Cardiac septum (tissue), 1 donor: ENCODE measurements at places on chromosomes 1 and 21.

DNA sequence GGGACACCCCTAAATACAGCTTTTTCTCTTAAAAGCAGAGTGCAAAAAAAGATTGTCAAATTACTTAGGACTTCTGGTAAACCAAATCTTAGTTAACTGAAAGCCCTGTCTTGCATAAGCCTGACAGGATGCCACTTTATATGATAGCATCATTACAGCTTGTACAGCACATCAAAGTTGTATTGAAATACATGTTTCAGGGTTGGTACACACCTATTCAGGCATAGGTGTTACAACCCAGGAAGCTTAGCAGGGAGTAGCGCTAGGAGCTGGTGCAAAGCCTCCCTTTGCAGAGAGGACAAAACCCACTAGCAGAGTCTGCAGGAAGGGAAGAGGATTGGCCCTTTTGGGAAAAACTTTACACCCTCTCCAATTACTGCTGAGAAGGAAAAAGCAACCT lies 258.9 kb upstream of the SGIP1 start:
- no peak for DNase-seq

DNA sequence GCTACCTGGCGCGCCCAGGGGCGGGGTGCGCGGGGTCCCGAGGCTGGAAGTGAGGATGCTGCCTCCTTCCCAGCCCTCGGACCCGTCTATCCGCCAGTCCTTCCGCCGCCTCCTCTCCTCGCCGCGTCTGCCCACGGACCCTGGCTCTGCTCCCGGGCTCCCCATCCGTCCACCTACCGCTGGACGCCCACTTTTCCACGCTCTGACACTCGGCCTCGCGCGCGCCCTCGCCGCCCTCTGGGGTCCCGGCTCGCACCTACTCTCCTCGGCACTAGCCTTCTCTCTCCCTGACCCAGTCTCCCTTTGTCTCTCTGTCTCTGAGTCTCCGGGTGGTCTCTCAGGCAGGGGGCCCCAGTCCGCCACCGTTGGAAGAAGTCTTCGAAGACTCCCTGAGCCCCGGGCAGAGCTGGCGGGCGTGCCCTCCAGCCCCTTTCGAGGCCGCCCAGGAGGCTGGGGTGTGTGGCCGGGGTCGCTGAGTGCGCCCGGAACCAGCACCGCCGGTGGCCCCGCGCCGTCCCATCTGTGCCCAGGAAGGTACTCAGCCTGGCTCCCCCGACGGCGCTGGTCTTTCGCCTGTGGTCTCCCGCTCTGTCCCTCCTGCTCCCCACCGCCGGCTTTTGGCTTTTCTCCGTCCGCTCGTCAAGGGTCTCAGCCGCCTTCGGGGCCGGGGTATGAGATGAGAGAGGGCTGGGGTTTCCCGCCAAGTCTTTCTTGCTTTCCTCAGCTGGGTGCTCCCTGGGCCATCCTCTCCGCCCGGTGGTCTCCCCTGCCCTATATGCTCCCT lies 610 bp downstream of the DRAXIN start:
- no peak for DNase-seq

DNA sequence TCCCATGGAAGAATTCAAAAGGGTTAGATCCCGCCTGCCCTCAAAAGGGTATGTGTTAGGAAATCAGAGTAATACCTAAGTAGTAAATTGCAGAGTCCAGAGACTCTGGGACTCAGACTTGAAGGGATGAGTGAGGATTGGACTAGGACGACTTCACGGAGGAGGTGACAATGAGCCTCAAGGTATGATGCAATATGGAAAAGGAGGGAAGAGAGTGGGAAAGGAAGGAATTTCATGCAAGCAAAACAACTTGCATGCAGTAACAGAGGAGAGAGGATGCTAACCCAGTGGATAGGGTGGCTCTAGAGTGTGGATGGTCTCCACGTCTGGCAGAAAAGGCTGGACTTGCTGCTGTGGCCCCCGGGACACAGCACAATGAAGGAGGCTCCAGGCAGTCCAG lies 4.8 kb downstream of the CAPN2 start:
- DNase-seq, result no peak

DNA sequence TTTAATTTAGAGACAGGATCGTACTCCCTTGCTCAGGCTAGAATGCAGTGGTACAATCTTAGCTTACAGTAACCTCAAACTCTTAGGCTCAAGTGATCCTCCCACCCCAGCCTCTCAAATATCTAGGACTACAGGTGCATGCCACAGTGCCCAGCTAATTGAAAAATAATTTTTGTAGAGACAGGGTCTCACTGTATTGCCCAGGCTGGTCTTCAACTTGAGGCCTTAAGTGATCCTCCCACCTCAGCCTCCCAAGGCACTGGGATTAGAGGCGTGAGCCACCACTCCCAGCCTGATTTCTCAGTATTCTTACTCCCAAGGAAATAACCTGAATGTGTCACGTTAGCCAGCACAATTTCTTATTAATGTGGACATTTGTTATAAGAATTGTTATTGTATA lies 9.8 kb downstream of the RLF start:
- no peak for DNase-seq

- no peak for DNase-seq
These were observed 8.1 kb upstream of the ADCY10 start for GRCh38 chr1:167922023-167922422.

DNA sequence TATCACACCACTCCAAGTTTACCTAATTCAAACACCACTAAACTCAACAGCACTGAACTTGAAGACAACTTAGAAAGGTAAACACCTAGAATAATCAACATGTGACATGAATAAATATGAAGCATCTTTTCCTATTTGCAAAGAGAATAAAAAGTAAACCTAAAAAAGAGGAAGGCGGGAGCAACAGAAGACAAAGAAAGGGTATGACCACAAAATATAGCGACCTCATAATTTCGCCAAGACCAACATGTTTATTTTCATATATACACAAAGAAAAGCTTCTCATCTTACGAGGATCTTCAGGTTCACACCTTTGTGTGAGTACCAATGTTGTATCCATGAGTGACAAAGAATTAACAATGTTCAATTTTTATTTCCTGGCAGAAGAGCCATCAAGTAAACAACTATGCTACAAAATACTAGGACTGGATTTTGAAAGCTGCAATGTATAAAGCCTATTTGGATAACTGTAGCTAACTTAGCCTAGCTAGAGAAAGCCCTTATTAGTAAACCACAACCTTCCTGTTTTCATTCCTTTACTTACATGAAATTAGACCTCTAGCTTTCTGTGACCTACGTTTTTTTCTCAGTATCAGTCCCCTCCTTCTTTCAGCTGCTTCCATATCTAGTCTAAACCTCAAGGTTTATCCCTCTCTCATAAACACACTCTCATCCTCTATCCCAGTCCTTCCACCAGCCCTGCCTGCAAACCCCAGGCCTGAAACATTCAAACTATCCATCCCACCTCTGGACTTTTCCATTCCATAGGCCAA lies 21.3 kb upstream of the PHTF1 start:
- DNase-seq, result no peak

- DNase-seq, result no peak
These were observed 245.3 kb upstream of the CSF3R start for GRCh38 chr1:36728051-36728450.

DNA sequence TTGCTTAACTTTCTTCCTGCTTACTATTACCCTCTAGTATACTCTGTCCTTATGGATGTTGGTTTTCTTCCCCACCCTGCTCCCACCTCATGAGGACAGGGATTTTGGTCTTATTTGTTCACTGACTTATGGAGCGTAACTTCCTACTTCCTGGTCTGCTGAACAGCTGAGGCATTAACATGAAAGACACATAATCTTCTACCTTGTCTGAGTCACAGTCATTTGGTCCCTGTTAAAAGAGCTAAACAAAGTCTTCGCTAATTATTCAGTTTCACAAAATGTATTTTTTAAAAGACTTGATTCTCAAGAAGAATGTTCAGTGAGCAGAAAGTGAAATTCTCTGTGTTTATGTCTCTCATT lies 18.5 kb downstream of the RNASEL start:
- DNase-seq, result no peak

DNA sequence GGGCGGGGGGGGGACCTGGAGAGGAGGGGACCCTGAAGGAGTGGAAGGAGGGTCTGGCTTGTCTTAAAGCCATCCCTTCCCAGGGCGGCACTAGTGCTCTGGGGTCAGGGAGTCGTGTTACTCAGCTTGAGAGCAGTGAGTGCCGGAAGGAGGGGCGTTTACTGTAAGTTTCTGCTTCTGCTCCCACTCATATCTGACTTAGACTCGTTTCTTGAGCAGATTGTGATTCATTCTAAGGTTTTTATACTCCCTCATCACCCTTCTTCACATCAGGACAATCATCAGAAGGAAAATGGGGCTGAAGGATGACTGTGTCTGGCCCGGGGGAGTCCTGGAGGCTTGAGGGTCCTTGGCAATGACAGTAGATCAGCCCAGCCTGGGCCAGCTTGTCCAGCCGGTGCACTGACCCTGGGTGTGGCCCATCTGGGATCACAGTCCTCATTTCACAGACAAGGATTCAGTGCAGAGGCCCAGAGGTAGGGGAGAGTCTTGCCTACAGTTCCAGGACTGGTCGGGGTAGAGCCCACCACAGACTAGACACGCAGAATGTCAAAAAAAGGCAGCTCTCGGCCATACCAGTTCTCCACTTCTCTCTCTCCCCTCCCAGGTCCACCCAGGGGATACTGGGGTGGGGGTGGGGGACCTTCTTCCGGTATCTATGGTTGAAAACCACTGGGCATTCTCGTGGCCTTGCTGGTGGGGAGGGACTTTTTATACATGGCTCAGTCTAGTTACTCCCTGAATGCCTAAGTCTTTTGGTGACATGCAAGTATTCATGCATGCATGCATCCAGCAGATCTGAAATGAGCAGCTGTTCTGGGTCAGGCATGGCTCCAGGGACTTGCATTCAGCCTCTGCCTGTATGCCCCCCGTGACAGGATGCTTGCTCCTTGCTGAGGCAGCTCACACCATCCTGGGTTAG lies 5.1 kb downstream of the TNFRSF8 start:
- no peak for DNase-seq

GRCh38 chr21:27772816-27773215 lies 805.9 kb upstream of the ADAMTS5 start:
- no peak for DNase-seq

DNA sequence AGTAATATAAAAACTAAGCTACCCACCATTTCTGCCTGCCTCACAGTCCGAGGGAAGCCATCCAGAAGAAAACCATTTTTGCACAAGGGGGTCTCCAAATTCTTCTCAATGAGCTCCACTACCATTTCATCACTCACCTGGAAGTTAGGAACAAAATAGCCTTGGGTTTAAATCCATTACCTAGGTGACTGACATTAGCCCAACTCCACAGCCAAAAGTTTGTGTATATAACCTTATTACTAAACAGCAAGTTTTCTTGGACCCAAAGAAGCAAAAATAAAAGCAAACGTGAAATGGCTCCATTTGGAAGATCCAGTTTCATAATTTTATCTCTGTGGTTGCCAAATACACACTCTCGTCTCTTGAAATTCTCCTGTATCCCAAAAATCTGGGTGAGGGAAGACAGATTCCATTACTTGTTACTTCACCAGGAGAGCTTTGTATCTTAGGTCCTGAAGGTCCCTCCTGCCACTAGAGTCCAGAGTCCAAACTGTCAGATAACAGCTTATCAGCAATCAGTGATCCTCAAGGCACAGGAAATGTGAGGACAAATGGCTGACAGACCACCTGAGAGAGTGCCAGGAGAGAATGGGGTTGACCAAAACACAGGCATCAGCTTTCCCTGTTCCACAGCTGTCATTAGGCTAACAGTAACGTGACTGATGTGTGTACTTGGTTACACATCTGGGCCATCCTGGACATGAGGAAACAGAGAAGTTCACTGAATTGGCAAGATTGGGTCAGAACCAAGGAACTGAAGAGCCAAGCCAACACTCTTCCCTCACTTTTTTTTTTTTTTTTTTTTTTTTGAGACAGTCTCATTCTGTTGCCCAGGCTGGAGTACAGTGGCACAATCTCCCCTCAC lies 14.9 kb downstream of the AK2 start:
- no peak for DNase-seq

- DNase-seq, result no peak
These were observed 259.6 kb upstream of the RRP15 start for GRCh38 chr1:218025454-218025853.

- DNase-seq, result no peak
These were observed 3.8 kb upstream of the CD1B start for GRCh38 chr1:158335213-158335532.

GRCh38 chr1:41162441-41162840 lies 79.7 kb downstream of the SCMH1 start:
- DNase-seq, result no peak

DNA sequence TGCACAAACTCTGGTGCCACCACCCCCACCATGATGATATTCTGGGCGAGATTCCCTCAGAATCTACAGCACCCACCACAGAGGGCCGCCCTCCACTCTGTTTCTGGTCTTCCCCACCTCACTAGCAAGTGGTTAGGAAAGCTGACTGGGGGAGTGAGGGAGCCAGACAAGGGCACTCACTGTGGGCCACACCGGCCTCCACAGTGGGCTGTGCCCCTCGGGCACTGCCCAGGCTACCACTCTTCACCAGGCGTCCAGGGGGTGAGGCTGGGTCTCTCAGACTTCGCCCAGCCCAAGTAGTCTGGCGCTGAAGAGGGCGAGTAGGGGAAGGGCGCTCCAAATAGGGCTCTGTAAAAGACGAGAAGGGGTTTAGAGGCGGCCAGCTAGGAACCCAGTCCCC lies 11.2 kb upstream of the GATAD2B start:
- DNase-seq, result no peak

DNA sequence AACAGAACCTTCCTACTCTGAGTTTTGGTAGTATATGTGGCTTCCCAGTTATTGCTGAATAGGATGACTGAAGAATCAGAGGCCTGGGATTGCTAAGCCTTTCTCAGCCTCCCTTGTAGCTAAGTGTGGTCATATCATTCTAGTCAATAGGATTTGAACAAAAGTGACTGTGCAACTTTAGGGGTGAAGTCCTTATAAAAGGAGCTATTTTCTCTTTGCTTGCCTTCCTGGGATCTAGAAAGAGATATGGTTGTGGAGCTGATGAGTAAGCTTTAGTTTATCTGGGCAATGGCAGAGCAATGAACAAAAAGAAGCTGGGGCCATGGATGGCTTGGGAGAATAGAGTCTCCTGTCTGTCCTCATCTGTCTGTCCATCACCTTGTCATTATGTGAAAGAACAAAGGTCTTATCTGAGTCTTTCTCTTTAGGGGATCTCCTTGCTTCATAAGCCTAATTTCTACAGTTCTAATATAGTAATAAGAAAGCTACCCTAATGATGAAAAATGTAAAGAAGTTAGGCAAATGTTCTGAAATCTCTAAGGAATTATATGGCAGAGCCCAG lies 91.5 kb downstream of the TENT5C start:
- no peak for DNase-seq

GRCh38 chr1:117605164-117605773 lies 579 bp upstream of the TENT5C start:
- DNase-seq, result no peak

GRCh38 chr1:30977105-30977504 lies 68.5 kb upstream of the SDC3 start:
- DNase-seq, result no peak

DNA sequence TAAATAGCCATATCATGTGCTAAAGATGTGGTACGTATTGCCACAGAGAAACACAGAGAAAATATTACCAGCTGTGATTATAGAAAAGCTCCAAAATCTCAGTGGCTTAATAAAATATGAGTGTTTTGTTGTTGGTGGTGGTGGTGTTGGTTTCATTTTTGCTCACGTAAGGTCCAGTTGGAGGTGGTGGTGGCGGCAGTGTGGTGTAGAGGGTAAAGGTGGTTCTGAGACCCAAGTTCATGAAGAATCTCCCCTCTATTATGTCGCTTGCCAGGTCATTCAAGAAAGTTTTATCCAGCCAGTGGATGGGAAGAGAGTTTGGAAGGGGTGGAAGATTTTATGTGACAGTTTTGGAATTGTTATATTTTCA lies 217.6 kb upstream of the SAMSN1 start:
- DNase-seq, result no peak
